ENCODE measurements at places on chromosomes 5 and 9. TPM values are rescaled to one million over a fixed set of nuclear protein-coding genes. Genes with fewer than 3 reads are reported as not detected.
A peak's percentile ranks its signal among the peaks of the same experiment; 100 is the strongest.

GGTA1 gene
- polyA plus RNA-seq: 11.7 TPM

GAPVD1 gene
- polyA plus RNA-seq: 17.1 TPM

SPINK4 gene
- 0.28 TPM for polyA plus RNA-seq

DNA sequence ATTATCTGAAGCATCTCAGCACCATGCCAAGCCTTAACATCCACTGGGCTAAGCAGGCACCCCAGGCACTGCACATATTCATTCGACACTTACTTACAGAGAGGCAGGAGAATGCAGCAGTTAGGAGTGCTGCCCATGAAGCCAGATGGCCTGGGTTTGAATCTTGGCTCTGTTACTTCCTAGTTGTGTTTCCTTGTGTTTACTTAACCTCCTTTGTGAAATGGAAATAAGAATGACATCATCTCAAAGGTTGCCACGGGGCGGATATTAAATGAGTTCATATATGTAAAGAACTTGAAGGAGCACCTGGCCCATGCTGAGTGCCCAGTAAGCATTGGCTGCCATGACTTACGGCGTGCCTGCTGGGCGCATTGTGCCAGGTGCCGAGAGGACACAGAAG lies 565.2 kb downstream of the CDK5RAP2 start:
- DNase-seq: no peak

DNA sequence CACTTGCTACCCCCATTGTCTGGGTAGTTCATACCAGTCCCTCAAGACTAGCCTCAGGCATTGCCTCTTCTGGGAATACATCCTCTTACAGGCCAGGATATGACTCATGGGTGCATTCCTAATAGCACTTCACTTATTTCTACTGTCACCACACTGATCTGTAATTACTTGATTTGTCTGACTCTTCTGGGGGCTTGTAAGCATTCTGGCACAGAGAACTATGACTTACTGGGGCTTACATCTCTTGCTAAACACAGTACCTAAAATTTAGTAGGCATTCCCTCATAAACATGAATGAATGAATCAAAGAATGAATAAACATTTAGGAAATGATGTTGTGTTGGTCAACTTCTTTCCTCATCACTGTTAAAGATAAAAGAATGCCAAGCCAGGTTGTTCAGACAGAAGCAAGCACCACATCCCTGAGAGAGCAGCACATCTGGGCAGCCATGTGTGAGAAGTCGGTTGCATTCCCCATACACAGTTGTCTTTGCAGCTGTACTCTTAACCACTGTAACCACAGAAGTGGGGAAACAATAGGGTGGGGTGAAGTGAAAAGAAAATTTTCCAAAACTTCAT lies 27.6 kb downstream of the IL7R start:
- no peak for DNase-seq

- DNase-seq: no peak
Measured at GRCh38 chr5:178366998-178367735, 134.6 kb upstream of the PHYKPL start.

GRCh38 chr5:120252839-120253238 lies 211.3 kb upstream of the PRR16 start:
- no peak for DNase-seq

- DNase-seq: no peak
Measured at GRCh38 chr9:113566712-113567071, 103.2 kb downstream of the RGS3 start.

- peak; percentile 86 for DNase-seq
Measured at GRCh38 chr5:133868946-133869518, 99.4 kb downstream of the C5orf15 start.

DNA sequence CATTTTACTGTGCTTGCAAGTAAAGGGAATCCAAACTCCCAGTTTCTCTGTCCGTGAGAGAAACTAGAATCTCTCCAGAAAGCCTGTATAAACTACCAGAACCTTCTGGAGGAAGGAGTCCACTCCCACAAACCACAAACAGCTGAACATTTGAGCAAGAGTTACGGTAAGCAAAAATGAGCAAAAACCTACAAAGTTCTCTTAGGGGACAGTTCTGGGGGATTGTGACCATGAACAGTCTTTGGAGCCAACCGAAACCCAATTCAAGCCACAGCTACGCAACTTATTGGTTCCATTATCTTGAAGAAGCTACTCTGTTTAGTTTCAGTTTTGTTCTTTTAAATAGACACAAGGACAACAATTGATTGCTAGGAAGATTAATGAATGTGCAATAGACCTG lies 330.6 kb downstream of the ASTN2 start:
- no peak for DNase-seq

- DNase-seq: peak; percentile 99
Measured at GRCh38 chr5:172733131-172733973, 37.6 kb downstream of the DUSP1 start.
